Naive thymus-derived CD4-positive, alpha-beta T cell (primary cell): ENCODE measurements at places on chromosomes 11 and 22. TPM values are rescaled to one million over a fixed set of nuclear protein-coding genes. Genes with fewer than 3 reads are reported as not detected.

The UBE4A gene
- total RNA-seq: 45.6 and 46.9 TPM in 2 replicates

GRCh38 chr11:9753021-9753420 lies 89.1 kb downstream of the SWAP70 start:
- H3K4me3 ChIP-seq: no peak overlapping the region
- peaks cover 5% of the 10 kb centered on the region for H3K4me1 ChIP-seq
- H3K27ac ChIP-seq: no peak overlapping the region
- H3K36me3 ChIP-seq: no peaks in the 10 kb centered on the region

GRCh38 chr11:128472128-128473089 lies 114.9 kb downstream of the ETS1 start:
- H3K4me3 ChIP-seq: peak overlapping the region; percentile 63
- H3K27ac ChIP-seq: peak overlapping the region; percentile 97
- peak; percentile 54 for DNase-seq
- no peaks in the 10 kb centered on the region for H3K27me3 ChIP-seq

The RIMBP3B gene
- total RNA-seq: 4.1 TPM

The MUC6 gene
- total RNA-seq: not detected

The SMC1B gene
- 0.11 TPM for total RNA-seq

The TRPC6 gene
- total RNA-seq: not detected

- DNase-seq: no peak
- H3K27me3 ChIP-seq: no peaks in the 10 kb centered on the region
- H3K27ac ChIP-seq: no peak overlapping the region
- H3K4me3 ChIP-seq: no peak overlapping the region
- no peaks in the 10 kb centered on the region for H3K4me1 ChIP-seq
Observed at GRCh38 chr11:113256431-113257202, 57.8 kb upstream of the TTC12 start.

DNA sequence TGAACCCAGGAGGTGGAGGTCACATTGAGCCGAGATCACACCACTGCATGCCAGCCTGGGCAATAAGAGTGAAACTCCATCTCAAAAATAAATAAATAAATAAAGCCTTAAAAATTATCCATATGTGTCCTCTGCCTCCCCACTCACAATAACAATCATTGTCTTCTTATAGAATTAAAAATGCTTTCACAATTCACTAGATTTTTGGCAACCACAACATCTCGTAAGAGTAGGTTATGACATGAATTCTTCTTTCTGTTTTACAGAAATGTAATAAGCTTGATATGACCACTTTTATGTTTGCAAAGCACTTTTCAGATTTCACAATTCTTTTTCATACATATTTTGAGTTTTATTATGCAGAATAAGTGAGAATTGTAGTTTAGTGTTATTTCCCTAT lies 54.5 kb upstream of the HSPA8 start:
- no peak overlapping the region for H3K4me3 ChIP-seq
- H3K27ac ChIP-seq: no peak overlapping the region
- no peaks in the 10 kb centered on the region for H3K4me1 ChIP-seq

- no peaks in the 10 kb centered on the region for H3K36me3 ChIP-seq
- H3K27ac ChIP-seq: no peak overlapping the region
- H3K4me1 ChIP-seq: no peaks in the 10 kb centered on the region
- no peaks in the 10 kb centered on the region for H3K27me3 ChIP-seq
Observed at GRCh38 chr11:87366763-87367405, 329.1 kb downstream of the TMEM135 start.

GRCh38 chr22:38271927-38272372 lies 860 bp downstream of the TMEM184B start:
- peak overlapping the region; percentile 89 for H3K27ac ChIP-seq
- no peaks in the 10 kb centered on the region for H3K27me3 ChIP-seq
- peaks cover 33% of the 10 kb centered on the region for H3K4me1 ChIP-seq
- peak; percentile 25 for DNase-seq
- peak overlapping the region; percentile 66 for H3K4me3 ChIP-seq
